Ureter (tissue), 1 donor: ENCODE measurements at places on chromosomes 12 and 14. TPM values are rescaled to one million over a fixed set of nuclear protein-coding genes. Genes with fewer than 3 reads are reported as not detected.

Gene SERPINA4
- total RNA-seq, result not detected

Gene MSRB3
- 66.5 TPM for total RNA-seq

Gene PMCH
- total RNA-seq, result not detected

Gene LALBA
- total RNA-seq, result not detected

Gene DENND5B
- total RNA-seq, result 6.1 TPM

DNA sequence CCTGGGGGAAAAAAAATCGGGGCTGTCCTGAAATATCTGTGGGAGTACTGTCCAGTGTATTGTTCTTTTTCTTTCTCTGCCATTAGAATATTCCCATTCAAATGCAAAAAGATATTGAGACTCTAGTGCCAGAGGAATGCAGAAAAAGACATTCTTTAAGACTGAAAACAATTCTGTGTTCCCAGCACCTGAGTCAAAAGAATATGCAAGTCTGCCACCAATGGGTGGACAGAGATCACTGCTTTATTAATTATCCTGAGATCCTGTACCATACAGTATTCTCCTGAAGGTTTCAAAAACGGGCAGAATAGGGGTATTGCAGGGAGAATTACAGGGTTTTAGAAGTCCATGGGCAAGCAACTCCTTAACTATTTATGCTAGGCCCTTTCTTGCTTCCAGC, 361.8 kb downstream of the C12orf50 start:
- DNase-seq, result no peak

GRCh38 chr12:100795174-100795799, 711 bp downstream of the ANO4 start:
- DNase-seq, result no peak

DNA sequence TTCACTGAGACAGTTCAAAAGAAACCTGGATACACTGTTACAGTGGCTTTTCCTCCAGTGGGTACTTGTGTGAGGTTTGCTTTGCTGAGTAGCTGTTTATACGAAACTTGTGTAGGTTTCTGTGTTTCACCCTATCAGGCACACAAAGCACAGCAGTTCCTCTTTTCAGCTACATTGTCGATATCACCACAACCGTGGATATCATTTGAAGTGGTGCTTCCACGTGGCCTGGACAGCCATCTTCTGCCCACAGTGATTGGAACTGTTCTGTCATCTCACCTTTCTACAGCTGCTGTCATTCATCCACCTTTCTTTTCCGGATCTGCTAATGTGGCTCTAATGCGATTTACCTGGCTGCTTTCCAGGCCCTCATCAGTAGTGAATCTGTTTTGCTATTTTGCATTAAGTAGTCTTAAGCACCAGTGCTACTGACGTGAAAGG, 368.8 kb downstream of the SYT1 start:
- no peak for DNase-seq

- DNase-seq, result no peak
These were observed 65.3 kb upstream of the RASSF3 start for GRCh38 chr12:64545081-64545382.
